ENCODE measurements at places on chromosomes 6 and 20. TPM values are rescaled to one million over a fixed set of nuclear protein-coding genes. Genes with fewer than 3 reads are reported as not detected.

DNA sequence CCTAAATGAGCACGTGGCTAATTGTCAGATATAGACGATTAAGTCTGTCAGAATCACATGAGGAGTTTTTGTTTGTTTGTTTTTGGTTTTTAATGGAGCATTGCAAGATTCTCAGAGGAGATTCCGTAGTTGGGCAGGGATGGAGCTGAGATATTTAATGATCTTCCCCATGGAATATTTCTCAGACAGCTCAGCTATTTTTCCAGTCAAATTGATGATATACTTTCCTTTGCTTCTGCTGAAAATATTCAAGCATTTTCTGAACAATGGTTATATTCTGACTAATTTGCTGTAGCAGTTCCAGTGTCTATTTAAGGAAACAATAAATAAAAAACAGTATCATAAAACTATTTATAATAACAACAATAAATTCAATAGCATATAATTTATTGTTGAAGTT lies 348.4 kb downstream of the KIF16B start:
- no peak for DNase-seq

The F13A1 gene
- 1.6 TPM for total RNA-seq

DNA sequence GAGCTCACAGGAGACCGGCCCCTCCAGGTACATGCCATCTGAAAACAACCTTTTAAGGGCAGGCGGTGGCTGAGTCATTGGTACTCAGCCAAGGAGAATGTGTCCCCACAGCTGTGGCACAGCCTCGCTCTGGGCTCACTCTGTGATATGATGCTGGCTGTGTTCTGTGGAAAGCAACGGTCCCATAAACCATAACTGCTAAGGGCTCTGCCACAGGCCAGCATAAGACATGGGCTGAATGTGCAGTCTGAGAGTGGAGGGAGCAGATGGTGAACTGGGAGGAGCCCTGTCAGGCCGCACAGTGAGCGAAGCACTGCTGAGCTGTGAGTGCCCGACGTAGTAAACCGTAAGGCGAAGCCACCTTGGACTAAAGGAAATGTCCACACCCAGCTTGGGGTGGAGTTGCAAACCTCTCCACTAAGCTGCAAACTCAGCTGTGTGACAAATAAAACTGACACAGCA lies 375.8 kb downstream of the THBS2 start:
- no peak for DNase-seq

GRCh38 chr20:31721408-31722256 lies 1.0 kb downstream of the BCL2L1 start:
- DNase-seq, result no peak

DNA sequence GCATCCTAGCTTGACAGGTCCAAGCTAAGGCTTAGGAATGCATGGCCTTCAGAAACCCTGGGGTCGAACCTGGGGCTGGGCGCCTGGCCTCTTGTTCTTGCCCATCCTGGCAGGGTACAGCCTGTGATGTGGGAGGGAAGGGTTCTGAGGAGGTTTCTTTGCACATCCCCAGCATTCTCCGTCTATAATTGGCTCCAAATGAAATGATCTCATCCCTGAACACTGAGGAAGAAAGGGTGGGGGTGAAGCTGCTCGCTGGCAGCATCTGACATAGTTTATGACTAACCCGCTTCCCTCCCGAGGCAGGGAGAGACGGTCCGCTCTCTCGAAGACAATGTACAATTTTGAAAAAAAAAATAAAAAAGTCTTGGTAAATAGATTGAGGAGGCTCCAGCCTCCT lies 67.1 kb upstream of the ZNFX1 start:
- DNase-seq, result peak; percentile 51

DNA sequence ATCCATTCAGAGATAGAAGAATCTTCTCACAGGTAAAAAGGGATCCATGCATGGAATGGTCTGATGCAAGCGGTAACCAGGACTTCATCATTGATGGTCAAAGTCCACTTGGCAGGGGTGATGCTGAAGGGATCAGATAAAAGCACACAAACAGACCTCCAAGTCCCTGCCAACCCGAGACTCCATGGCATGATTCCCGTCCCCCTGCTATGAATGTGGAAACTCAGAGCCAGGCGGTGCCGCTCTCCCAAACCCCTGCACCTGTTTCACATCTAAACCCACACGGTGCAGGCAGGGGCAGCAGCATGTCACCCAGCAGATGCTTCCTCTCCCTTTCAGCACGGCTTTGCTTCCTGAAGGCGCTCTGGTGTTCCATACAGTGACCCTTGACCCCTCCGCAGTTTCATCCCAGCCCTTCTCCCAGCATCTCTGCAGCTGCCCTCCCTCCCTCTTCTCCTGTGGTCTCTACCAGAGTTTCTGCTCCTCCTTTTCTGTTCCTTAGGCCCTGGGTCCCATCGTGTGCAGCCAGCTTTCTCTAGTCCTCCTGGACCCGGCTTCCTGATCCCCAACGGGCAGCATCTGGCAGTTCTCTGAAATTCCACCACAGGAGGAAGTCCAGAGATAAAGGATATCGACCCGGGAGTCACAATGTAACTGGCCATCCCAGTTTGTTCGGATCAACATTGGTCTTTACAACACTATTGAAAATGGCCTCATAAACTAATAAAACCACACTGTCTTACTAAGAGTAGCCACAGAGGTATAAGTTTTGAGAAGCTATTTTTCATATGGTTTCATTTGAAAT lies 235.0 kb downstream of the TTLL2 start:
- no peak for DNase-seq

DNA sequence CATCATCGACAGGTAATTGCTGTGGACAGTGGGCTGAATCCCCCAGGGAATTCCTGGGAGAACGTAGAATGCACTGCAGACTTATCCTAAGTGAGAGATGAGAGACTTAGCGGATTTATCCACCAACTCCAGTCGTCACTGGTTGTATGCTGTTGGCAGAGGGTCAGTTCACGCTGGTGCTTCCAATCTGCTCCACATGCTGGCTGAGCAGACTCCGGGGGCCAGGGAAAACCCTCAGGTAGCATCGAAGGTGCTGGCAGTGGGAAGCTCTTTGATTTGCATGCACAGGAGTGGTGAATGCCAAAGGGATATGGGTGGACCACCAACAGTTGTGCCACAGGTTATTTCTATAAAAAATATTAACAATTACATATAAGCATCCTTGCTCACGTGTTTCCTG lies 20.2 kb downstream of the TTLL9 start:
- DNase-seq, result no peak

- no peak for DNase-seq
Measured at GRCh38 chr6:71335544-71335943, 46.9 kb downstream of the OGFRL1 start.

DNA sequence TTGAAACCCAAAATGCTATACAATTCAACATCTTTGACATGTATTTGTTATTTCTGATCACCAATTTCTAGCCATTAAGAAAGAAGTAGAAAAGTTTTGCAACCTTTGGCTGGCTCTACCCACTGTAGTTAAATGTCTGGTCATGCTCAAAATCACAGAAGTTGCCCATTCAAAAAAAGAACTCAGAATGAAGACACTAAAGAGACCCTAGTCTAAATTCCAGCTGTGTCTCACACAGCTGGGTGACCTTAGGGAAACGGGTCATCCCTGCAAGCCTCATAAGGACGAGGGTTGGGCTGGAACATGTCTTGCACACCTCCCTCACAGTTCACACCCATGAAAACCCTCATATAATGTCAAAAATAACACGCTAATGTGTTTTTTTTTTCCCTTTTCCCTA lies 10.3 kb downstream of the FOXQ1 start:
- no peak for DNase-seq

GRCh38 chr6:116387374-116387773 lies 16.6 kb downstream of the DSE start:
- peak; percentile 86 for DNase-seq

GRCh38 chr20:10167040-10167439 lies 51.6 kb upstream of the SNAP25 start:
- no peak for DNase-seq

The SYNGAP1 gene
- 3.3 TPM for total RNA-seq

GRCh38 chr6:12627053-12627452 lies 89.5 kb upstream of the PHACTR1 start:
- no peak for DNase-seq

DNA sequence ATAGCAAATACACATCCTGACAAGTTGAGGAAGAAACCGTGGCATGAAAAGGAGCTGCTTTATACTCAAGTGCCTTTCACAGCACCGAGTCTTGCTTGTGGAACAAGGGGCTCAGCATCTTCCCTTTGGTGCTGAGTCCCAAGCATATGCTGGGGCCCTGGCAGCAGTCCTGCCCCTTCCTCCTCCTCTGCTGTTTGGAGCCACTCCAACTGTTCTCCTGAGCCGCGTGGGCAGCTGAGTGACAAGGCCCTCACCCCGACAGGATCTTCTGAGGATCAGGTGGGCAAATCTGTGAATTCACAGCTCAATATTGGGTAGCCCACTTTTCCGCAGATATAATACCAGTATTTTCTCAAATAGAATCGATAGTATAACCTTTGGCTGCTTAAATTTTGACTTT lies 24.7 kb downstream of the DACT2 start:
- no peak for DNase-seq

DNA sequence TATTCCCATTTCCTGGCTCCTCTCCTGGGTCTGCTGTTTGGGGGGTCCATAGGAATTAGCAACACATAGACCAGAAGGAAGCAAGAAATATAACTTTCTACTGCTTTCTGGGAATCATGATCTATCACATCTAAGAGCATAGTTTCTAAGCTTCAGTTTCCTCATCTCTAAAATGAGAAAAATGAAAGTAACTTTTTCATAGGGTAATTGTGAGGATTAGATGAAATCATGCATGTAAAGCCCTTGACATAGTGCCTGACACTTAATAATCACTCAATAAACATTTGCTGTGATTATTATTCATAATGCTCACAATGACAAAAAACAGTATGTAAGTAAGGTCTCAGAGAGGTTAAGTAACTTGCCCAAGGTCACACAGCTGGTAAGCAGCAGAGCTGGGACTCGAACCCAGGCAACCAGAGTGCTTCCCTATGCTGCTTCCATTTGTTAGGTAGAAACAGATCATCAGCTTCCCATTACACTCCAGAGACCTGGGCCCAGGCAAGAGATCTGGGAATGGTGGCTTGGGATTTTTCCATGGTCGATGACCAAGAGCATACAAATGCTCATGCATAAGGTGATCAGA lies 86.6 kb upstream of the MAFB start:
- DNase-seq, result no peak

The CRISP3 gene
- total RNA-seq, result not detected

The SMOC2 gene
- not detected for total RNA-seq
